Esophagus squamous epithelium (tissue), 5 donors: ENCODE measurements at places on chromosomes 3 and 15.

GRCh38 chr3:99753268-99753975 lies 64.2 kb upstream of the CMSS1 start:
- no peak for DNase-seq

DNA sequence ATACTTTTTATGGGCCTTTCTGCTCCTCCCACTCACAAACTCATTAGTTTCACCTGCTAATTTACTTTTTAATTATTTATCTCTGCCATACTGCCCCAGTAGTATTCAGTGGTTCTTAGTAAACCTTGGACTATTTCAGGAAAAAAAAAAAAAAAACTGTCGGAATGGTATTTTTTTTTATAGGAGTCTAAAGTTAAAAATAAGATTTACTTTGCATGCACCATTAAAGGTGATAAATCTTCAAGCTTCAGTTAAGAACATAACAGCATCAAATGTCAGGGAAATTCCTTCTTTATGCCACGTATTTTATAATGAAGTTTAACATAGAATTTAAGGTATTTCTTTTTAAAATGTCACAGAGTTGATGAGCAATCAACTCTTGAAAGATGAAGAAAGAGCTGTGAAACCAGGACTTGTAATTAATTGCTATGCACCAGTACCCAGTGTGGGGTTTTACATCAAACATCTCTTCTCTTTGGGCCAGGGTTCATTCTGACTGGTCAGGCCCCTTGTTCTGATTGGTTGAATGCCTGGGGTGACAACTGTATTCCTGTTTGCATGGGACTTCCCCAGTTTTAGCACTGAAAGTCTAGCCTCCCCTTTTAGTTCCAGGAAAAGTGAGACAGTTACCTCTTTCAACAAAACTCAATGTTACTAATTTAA lies 40.3 kb upstream of the PTPRG start:
- no peak for DNase-seq

DNA sequence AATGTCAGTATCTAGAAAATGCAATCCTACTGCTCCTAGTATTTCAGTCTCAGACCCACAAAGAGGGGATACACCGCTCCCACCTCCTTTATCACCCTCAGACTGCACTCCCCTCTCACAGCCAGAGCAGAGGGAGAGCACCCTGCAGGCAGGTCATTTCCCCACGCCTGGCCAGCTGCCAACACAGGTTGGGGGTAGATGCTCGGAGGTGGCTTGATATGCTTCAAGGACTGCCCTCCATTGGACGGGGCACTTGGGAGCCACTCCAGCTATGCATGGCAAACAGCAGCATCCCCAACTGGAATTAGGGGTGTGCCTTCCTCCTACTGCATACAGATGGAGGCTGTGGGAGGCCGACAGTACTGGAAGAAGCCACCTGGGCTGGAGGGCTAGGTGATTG lies 41.9 kb downstream of the TMEM266 start:
- DNase-seq = no peak

- DNase-seq = no peak
Observed at GRCh38 chr15:96801576-96802150, 471.2 kb downstream of the NR2F2 start.

GRCh38 chr3:68088216-68088615 lies 433.8 kb upstream of the SUCLG2 start:
- no peak for DNase-seq
